ENCODE measurements at places on chromosomes 7 and 10.

DNA sequence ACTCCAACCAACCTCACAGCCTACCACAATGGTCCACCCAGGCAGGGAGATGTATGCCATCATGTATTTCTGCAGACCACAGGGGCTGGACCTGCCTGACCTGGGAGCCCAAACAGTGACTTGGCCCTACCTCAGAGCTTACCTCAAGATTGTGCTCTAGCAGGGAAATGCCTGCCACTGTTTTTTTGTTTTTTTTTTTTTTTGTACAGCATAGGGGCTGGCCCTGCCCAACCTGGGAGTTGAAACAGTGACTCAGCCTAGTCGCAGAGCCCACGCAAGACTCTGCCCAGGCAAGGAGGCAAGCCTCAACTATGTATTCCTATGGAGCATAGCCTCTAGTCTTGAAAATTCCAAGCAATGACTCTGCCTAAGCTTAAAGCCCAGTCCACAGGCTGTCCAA is 39.3 kb upstream of the CDK6 start:
- no peak for DNase-seq

GRCh38 chr10:84899268-84899667 is 570.9 kb downstream of the CCSER2 start:
- no peak for DNase-seq

GRCh38 chr10:123831259-123831658 is 60.3 kb downstream of the CPXM2 start:
- no peak for DNase-seq

DNA sequence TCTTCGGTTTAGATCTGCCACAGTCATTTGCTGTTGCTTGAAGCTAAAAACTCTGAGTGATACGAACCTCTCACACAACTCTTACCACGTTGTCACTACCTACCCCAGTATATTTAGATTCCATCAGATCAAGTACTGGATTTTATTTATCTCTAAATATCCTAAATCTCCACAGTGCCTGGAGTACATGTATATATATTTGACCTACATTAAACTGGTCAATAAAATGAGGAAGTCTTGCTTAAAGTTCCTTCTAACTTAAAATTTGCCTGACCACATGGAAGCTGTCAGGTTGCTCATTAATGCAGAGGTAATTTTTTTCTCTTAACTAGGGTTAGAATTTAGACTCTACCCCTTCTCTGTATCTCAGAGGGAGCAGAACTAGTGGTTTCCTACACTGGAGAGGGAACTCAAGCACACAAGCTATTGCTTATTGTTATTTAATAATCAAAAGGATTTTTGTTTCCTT is 3.1 kb upstream of the MACC1 start:
- DNase-seq: no peak

- peak; percentile 66 for DNase-seq
Measured at GRCh38 chr10:102673819-102674511, 29.7 kb downstream of the TRIM8 start.

DNA sequence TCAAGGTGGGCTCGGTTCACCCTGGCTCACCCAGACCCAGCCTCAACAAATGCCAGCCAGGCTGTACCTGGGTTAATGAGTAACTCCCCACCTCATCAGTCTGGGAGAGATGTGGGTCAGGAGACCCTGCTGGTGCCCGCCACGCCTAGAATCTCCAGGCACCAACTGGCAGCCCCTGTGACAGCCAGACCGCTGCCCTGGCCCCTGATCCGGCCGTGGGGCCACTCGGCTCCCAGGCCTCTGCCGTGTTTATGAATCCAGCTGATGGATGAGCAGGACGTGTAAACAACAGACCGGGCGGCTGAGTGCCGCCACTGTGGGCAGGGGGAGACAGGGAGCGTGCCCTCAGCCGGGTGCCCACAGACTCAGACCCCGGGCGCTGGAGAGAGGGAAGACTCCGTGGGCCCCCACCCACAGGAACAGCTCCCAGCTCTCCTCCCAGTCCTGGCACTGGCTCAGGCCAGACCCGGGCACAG is 34.0 kb upstream of the PDGFA start:
- DNase-seq: no peak

DNA sequence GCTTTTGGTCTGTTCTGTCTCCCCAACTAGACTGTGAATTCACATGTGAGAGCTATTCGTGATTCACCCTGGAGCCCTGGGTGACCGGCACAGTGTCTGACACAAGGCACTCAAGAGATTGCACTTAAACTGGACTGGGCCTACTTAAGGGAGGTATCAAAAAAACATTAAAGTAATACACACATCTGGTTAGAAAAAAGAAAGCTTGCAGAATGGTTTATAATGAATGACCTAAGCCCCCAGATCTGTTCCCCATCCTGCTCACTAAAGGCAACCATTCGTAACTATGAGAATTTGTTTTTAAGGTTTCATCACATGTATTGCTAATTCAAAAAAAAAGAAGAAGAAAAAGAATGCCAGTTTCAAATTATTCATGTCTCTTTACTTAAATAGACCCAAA is 74.5 kb downstream of the DGKI start:
- no peak for DNase-seq

GRCh38 chr10:76738991-76739390 is 898.6 kb downstream of the KCNMA1 start:
- no peak for DNase-seq

DNA sequence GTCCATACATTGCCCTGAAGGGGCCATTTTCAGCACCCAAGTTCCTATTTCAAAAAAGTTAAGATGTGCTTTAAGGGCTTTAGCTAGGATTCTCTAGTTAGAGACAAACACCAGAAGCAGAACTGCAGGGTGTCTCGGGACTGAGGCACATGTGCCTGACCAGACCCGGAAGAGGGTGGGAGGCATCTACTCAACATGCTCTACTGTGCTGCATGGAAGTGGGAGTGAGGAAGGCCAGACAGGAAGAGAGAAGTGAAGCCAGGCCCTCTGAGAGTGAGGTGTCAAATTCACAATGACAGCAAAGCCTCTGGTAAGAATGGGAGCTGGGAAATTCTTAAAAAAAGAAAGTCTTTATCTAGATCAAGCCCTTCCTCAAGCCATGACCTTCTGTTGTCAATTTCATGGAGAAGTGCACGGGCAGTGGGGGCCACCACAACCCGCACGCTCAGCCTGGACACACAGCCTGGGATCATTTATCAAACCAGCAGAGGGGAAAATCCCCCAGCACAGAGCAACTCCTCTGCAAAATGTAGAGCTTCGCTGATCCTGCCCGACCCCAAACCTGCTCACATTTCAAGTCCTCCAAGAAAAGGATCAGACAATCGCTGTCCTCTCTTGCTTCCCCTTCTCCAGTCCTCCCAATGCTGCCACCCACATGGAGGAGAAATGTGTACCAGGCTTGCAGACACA is 38.7 kb downstream of the PLXNA4 start:
- peak; percentile 17 for DNase-seq

- no peak for DNase-seq
Measured at GRCh38 chr7:127582361-127582760, 3.0 kb downstream of the GCC1 start.

GRCh38 chr10:25890995-25891394 is 43.0 kb upstream of the MYO3A start:
- DNase-seq: no peak

- DNase-seq: no peak
Measured at GRCh38 chr10:2081501-2081900, 344.2 kb upstream of the ADARB2 start.

DNA sequence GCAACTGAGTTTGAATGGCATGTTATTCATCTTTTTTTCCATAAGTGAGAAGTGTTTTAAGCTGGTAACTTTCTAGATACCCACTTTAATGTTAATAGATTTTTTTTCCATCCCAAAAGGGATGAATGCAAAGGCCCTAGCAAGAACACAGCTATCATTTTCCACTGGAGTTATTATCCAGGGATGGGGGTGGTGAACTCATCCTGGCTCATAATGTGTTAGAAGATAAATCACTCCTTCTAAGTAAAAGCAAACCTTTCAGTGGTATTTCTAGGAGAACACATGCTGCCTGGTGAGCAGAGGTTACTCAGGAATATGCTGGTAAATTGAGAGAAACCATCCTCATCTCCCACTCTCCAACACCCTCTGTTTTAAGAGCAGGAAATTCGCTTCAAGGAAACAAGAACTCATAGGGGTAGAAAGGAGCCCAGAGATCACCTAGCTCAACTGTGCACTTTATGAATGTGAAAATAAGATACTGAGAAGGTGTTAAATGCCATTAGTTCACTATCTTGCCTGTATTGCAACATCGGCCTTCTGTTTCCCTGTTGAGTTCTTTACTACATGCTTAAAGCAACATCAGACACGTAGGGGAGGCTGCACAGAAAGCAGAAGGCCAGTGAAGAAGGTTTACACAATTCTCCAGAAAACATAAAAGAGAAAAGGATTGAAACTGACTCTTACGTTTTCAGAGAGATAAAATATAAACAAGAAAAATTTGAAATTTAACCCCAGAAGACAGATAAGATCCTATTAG is 264.0 kb upstream of the PRKCQ start:
- no peak for DNase-seq

GRCh38 chr7:2573761-2574160 is 15.0 kb downstream of the IQCE start:
- DNase-seq: no peak

GRCh38 chr7:28800150-28800549 is 158.0 kb downstream of the TRIL start:
- no peak for DNase-seq

DNA sequence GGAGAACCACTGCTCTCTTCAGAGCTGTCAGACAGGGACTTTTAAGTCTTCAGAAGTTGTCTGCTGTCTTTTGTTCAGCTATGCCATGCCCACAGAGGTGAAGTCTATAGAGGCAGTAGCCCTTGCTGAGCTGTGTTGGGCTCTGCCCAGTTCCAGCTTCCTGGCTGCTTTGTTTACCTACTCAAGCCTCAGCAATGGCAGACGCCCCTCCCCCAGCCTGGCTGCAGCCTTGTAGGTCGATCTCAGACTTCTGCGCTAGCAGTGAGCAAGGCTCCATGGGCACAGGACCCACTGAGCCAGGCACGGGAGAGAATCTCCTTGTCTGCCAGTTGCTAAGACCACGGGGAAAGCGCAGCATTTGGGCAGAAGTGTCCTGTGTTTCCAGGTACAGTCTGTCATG is 12.1 kb upstream of the CPA2 start:
- DNase-seq: no peak

DNA sequence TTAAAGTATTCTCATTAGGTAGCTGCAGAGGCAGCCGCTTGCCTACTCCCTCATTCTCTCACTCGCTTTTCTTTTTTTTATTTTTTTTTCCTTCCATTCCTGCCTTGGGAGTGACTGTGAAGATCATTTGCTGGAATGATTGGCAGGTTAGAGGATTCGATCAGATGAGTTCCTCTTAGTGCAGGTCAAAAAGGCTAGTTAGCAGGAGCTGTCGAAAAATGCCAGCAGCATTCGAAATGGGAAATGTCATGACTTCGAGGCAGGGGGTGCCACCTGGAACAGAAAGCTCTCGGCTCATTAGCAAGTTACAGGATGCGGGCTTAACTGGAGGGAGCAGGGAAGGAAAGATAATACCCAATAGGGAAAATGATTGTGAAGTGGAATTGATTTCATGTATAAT is 137.5 kb upstream of the FZD1 start:
- DNase-seq: no peak

- DNase-seq: no peak
Measured at GRCh38 chr7:82677493-82677892, 233.9 kb upstream of the CACNA2D1 start.

- DNase-seq: no peak
Measured at GRCh38 chr7:8208816-8209215, 53.2 kb downstream of the ICA1 start.

- peak; percentile 75 for DNase-seq
Measured at GRCh38 chr7:140653319-140654108, 12.9 kb upstream of the DENND2A start.

- peak; percentile 31 for DNase-seq
Measured at GRCh38 chr10:69123306-69123746, 652 bp upstream of the VPS26A start.

GRCh38 chr7:19095353-19095860 is 22.0 kb downstream of the TWIST1 start:
- DNase-seq: no peak
